Natural killer cell treated with Interleukin-12 subunit alpha and Interleukin-12 subunit beta and Interleukin-15 and Interleukin-18, amount 100 ng/mL, for 72 hours (primary cell): ENCODE measurements at places on chromosomes 13 and 19.

DNA sequence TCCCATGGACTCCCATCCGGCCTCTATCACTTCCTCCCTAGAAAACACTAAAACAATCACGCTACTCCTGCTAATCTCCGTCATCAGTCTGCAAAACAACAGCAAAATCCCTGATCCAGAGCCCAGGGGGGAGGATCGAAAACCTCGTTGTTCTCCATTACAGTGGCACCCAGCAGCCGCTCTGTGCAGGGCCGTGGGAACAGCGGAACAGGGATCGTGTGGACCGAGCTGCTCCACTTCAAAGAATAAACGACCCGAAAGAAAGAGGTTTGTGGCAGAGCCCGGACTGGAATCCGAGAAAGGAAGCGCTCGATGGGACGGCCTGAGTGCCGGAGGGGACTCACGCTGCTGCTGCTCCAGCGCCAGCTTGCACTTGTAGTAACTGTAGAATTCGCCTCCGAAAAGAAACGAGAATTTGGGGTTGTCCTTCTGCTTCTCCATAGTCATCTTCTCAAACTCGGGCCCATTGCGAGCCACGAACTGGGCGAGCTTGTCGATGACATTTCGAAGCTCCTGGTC is 652 bp downstream of the CHERP start:
- no peak for DNase-seq

- DNase-seq = no peak
These were observed 41.2 kb downstream of the PCCA start for GRCh38 chr13:100130092-100130491.

GRCh38 chr13:21123956-21124355 is 52.4 kb downstream of the SKA3 start:
- no peak for DNase-seq

GRCh38 chr13:45200701-45201232 is at the start of gene KCTD4:
Gene KCTD4 (minus strand): TSS chr13:45201045. CDS start chr13:45194567, 6,478 bp downstream.
- DNase-seq = no peak

- DNase-seq = no peak
These were observed 236.1 kb downstream of the RGCC start for GRCh38 chr13:41693434-41693833.

- DNase-seq = no peak
These were observed 256.9 kb downstream of the DLEU7 start for GRCh38 chr13:50586414-50587083.

- DNase-seq = no peak
These were observed 5.2 kb upstream of the ZNF507 start for GRCh38 chr19:32339988-32340874.

GRCh38 chr19:51417107-51417809 is at the start of gene SIGLEC10:
Gene SIGLEC10 (minus strand): TSS chr19:51417642. CDS start chr19:51417581, 61 bp downstream.
- no peak for DNase-seq

DNA sequence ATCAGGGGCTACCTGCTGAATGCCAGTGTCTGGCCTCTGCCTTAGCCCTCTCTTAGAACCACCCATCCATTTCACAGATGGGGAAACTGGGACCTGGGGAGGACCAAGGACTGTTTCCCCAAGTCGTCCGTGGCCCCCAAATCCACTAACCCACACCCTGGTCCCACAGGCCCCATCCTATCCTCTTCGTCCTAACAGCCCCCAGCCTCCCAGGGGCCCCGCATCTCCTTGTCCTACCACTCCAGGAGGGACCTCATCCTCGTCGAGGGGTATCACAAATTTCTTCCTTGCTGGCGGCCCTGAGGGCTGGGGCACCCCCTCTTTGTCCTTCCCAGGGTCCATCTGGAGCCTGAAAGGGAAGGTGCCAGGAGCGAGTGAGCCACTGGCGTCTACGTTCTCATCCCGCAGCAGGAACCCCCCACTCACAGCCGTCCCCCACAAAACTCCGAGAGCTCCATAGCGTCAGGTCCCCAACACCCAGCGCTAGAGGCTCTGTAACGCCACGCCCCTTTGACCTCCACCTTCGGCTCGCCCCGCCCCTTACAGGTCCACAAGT is 606 bp downstream of the ERCC1 start:
- no peak for DNase-seq

DNA sequence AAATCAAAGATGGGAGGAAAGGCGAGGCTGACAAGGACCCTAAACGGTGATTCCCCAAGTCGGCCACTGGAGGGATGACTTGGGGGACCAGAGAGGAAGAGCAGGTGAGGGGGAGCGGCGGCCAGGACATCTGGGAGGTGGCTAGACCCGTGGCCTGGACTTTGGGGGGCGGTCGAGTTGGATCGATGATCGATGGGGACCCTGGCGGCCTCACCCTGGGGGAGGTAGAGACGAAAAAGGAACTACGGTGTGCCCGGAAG is 7.7 kb upstream of the CIRBP start:
- DNase-seq = no peak

DNA sequence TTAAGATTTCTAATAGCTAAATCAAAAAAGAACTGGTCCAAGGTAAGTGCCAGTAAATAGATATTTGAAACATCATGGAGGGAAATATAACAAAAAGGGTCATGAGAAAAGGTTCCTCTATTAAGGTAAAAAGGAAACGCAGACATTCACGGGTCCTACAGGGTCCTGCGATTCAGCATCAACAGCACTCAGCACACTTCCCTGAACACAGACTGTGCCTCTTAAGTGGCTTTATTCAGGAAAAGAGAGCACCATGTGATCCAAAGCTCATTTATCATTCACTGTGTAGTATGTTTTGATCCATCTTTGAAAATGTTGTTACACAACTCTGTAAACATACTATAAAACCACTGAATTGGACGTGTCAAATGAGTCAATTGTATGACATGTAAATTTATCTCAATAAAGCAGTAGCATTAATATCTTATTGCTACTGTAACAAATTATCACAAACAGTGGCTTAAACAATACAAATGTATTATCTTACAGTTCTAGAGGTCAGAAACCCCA is 33.7 kb downstream of the CRYL1 start:
- DNase-seq = no peak

DNA sequence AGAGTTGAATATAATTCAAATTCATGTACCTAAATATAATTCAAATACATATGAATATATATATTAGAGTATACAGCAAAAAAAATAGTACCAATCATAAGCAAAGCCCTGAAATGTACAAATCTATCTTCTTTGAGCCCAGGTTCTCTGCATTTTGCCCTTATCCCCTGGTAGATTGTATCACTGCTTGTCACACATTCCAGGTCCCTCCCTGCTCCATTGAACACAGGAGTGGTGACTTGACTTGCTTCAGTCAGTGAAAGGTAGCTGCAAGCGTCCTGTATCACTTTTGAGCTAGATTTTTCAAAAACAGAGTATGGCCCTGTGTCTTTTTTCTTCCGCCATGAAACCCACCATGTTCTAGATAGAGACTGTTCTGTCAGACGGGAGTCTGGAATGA is 369.4 kb downstream of the LIG4 start:
- no peak for DNase-seq

- no peak for DNase-seq
These were observed 15.3 kb downstream of the NKPD1 start for GRCh38 chr19:45145270-45146189.

DNA sequence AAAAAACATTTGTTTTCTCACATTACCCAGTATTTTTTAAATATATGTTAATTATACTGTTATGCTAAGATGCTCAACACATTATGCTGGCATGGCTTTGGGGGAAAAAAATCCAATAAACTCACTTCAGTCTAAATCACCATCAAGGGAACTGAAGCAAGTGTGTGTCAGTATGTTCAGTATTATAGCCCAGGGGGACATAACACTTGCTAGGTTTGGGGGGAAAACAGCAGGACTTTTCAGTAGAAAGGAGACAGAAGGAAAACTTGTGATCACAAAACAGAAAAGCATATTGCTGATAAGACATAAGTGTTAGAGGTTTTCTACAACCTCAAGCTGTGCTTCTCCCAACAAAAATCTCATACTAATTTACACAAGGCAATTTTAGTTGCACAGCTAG is 1759.9 kb upstream of the PCDH20 start:
- DNase-seq = no peak

- no peak for DNase-seq
These were observed 698.7 kb downstream of the SLITRK5 start for GRCh38 chr13:88369866-88370265.

- DNase-seq = no peak
These were observed 96.9 kb downstream of the TRPC4 start for GRCh38 chr13:37772644-37773043.

DNA sequence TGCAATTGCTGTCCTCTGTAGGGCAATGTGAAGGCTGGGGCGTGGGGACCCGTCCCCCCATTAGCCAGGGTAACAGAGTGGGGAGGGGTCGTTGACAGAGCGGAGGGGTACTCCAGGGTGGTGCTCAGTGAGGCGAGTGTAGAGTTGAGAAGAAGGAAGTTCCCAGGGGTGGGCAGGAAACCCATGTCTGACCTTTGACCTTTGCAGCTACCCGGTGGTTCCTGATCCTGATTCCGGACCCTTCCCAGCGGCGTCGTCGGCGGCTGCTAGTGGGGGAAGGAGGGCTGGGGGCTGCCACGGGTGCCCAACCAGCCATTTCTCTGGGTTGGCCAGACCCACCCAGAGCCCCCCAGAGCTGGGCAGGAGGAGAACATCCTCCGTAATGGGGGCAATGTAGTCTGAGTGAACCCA is 2.1 kb upstream of the PLVAP start:
- no peak for DNase-seq

DNA sequence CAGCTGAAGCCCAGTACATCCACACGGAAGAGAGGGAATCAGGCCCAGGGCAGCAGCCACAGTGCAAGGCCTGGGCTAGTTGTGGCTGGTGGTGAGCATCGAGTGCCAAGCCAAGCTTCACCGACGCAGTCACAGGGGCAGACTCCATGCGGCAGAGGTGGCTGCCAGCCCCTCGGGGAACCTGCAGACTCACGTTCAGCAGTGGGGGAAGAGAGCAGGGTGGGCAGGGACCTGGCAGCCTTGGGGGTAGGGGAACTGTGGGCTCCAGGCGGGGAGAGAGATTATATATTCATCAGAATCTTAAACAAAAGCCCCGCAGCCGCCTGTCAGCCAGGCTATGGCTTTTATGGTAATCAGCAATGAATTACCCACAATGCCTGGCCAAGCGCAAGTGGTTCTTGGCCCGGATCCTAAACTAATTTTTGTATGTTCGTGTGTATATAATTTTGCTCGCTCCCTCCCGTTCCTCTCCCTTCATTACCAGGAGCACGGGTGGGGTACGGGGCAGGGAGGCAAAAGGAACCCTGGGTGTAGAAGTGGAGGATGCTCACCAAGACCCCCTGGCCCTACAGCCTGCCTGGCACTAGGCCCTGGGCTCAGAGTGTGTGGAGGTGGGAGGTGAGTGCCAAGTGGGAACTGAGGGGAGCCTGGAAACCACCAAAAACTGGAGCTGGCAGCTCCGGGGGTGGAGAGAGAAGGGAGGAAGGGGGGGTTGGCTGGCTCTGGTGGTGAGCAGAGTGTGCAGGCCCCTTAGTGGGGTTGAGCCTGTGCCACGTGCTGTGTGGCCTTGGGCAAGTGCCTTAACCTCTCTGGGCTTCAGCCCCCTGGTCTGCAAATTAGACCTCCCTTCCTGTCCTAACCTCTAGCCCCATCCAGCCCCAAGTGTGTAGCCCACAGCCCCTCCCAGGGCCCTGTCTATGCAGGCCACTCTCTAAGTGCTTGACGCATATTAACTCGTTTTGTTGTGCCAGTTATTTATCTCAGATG is 31.9 kb downstream of the PTPRS start:
- DNase-seq = no peak

- peak; percentile 1 for DNase-seq
These were observed 11.0 kb downstream of the ZNF574 start for GRCh38 chr19:42086770-42087550.

- no peak for DNase-seq
These were observed 59.4 kb downstream of the ZNF536 start for GRCh38 chr19:30431591-30431990.

GRCh38 chr19:4241824-4242430 is 5.0 kb upstream of the YJU2 start:
- no peak for DNase-seq

GRCh38 chr19:7533281-7533885 is 2.1 kb upstream of the PNPLA6 start:
- DNase-seq = no peak

- DNase-seq = no peak
These were observed 232.9 kb upstream of the SLC10A2 start for GRCh38 chr13:103299079-103299478.

GRCh38 chr19:4738734-4739133 is 15.1 kb upstream of the DPP9 start:
- no peak for DNase-seq

- DNase-seq = no peak
These were observed 227.9 kb upstream of the ARGLU1 start for GRCh38 chr13:106795847-106796246.

DNA sequence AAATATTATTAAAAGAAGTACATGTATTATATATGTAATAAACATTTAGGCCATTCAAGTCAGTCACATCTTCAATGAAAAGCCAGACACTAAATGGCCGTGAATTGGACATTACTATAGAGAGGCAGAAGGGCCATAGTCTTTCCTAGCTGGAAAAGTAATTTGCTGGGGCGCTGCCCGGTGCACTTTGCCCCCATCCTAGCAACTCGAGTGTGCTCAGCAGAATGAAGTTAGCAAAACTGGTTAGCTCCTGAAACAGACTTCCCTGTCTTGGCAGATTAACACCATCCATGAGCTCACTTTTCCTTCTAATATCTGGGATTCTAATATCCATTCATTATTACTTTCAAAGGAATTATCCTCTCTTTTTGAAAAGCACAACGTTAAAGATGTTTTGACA is 2.8 kb upstream of the SPRYD7 start:
- DNase-seq = no peak

GRCh38 chr13:23754506-23754905 is 134.7 kb downstream of the MIPEP start:
- DNase-seq = no peak

- DNase-seq = peak; percentile 80
These were observed 2.8 kb downstream of the PTGER1 start for GRCh38 chr19:14472202-14472938.

- no peak for DNase-seq
These were observed 1.6 kb downstream of the SIGLECL1 start for GRCh38 chr19:51252306-51253079.

GRCh38 chr13:62418376-62418775 is 1002.7 kb upstream of the PCDH20 start:
- no peak for DNase-seq

DNA sequence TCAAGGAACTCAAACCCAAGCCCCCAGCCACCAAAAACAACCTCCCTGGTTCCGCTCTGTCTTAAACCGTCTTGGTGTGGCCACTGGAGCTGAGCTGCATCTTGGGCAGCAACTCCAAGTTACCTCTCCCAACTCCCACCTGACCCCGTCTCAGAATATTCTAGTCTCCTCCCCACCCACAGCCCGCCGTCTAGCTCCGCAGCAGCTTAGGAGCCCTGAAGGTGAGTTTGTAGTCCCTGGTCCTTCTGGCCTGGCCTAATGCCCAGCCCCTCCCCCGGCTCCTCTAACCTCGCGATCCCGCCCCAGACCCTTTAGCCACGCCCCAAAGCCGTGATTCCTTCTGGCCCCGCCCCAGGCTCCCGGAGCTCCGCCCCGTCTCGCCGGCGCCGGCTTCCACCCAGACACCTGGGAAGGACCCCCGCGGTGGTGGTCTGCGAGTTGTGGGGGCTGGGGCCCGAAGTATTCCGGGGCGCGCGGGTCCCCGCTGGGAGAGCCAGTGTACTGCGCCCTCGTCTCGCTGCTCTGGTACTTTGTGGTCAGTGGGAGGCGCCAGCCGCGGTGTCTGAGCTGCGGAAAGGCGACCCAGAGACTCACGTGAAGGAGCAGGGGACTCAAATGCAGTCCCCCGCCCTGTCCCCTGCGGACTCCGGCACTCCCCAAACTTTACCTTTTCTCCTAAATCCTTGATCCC is 2.5 kb upstream of the LHB start:
- DNase-seq = no peak

- DNase-seq = no peak
These were observed 54.7 kb downstream of the SKA3 start for GRCh38 chr13:21121616-21122015.
